ENCODE measurements at places on chromosomes 7 and 10. TPM values are rescaled to one million over a fixed set of nuclear protein-coding genes. Genes with fewer than 3 reads are reported as not detected.

Gene KAZALD1
- 2.8 TPM for total RNA-seq

Gene ADAMTS14
- total RNA-seq, result 0.09 TPM

Gene IGF2BP3
- 25.1 TPM for total RNA-seq

Gene ZNF12
- total RNA-seq, result 13.1 TPM

Gene ANXA11
- 201 TPM for total RNA-seq

Gene COL13A1
- total RNA-seq, result 0.27 TPM

Gene WDR37
- 7.9 TPM for total RNA-seq

Gene UFSP1
- 5.0 TPM for total RNA-seq

Gene UNCX
- total RNA-seq, result 0.07 TPM

Gene PDE6C
- not detected for total RNA-seq

Gene FFAR4
- total RNA-seq, result 0.31 TPM

Gene PITRM1
- 82.3 TPM for total RNA-seq

Gene FIS1
- 139 TPM for total RNA-seq

Gene TAS2R4
- 0.33 TPM for total RNA-seq

Gene TECPR1
- 6.3 TPM for total RNA-seq

Gene CYP3A7
- not detected for total RNA-seq

Gene PKD2L1
- total RNA-seq, result 0.15 TPM

Gene PAX4
- not detected for total RNA-seq

Gene CHRM2
- total RNA-seq, result not detected

Gene TET1
- total RNA-seq, result 0.57 TPM

Gene TMEM270
- 0.23 TPM for total RNA-seq

Measured in A549 treated with DMSO at 1 μM for 4 hours (cell line).